ENCODE measurements at places on chromosomes 3 and 15.
A peak's percentile ranks its signal among the peaks of the same experiment; 100 is the strongest.

DNA sequence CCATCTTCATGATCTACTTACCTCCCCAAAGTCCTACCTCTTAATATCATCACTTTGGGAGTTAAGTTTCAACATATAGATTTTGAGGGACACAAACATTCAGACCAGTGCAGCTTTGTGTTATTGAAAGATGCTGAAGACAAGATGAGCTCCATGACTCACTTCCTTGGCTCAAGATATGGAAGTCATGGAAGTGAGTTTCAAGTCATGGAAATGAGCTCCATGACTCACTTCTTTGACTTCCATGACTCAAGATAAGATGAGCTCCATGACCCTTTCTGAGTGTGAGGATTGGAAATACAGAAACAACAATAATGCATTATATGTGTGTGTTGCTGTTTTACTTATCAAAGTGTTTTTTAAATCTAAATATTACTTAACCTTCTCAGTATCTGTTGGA is 170.2 kb upstream of the TPRG1 start:
- no peak for DNase-seq

DNA sequence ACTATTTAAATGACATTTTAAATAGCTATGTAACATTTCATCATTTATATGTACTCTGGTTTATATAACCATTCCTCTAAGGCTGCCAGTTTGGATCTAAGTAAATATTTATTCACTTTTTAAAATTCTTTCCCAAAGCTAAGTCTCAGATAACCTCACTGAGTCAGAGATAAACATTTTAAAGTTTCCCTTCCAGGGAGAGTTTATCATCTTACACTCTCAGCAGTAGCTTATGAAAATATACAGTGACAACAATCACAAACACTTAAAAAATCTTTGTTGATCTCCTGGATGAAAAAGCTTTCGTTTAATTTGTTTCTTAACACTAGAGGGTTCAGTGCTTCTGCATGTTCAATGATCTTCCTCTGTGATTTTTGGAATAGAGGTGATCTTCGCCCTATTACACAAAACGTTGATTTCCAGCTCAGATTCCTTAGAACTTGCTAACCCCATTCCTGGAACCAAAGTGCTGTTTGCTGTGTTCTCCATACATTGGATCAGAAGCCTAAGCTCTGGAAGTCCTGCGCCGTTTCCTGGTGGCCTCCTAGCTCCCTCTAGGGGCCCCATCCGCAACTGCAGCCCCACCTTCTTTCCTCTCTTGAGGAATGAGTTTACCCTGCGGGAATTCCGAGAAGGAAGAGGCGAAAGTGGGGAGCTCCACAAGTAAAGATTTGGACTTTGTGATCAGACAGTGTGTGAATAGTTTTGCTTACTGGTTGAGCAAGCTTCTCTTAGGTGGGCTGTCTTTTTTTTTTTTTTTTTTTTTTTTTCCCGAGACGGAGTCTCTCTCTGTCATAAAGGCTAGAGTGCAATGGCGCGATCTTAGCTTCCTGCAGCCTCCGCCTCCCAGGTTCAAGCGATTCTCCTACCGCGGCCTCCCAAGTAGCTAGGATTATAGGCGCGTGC is 29.3 kb upstream of the SACM1L start:
- peak; percentile 84 for DNase-seq

GRCh38 chr3:128036119-128036518 is 16.1 kb upstream of the SEC61A1 start:
- peak; percentile 18 for DNase-seq

GRCh38 chr15:43977072-43977884 is 150.5 kb downstream of the WDR76 start:
- no peak for DNase-seq

GRCh38 chr3:5504135-5504534 is 316.6 kb downstream of the EDEM1 start:
- no peak for DNase-seq

DNA sequence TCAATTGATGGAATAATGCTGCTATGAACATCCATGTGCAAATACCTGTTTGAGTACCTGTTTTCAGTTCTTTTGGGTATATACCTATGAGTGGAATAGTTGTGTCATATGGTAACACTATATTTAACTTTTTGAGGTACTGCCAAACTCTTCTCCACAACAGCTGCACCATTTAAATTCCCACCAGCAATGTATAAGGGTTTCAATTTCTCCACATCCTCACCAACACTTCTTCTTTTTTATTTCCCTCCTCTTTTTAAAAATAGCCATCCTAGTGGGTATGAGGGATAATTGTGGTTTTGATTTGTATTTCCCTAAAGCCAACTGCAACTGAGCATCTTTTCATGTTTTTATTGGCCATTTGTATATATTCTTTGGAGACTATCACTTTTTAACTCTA is 31.3 kb upstream of the ARHGEF3 start:
- no peak for DNase-seq

GRCh38 chr3:36874424-36874823 is 70.4 kb downstream of the TRANK1 start:
- no peak for DNase-seq

DNA sequence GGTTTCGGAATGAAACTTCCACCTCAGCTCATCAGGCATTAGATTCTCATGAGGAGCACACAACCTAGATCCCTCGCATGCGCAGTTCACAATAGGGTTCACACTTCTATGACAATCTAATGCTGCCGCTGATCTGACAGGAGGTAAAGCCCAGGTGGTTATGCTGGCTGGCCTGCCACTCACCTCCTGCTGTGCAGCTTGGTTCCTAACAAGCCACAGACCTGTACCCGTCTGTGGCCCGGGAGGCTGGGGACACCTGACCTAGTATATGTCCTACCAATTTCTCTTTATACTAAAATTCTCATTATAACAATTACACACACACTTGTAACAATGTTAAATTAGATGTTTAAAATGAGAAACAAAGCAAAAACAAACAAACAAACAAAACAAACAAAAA is 172.2 kb downstream of the SLC9A9 start:
- DNase-seq: no peak

DNA sequence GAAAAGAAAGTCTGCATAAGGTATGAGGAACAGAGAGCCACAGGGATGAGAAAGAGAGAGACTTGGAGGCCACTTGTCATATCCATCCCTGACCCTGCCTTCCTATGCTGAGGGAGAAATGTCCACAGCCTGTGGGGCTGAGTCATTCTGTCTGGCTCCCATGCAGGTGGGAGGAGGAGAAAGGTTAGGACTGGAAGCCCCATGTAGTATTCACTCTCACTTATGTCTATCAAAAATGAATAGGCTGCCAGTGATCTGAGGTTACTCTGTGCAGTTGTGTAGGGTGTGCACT is 71.3 kb downstream of the RAB11A start:
- no peak for DNase-seq

DNA sequence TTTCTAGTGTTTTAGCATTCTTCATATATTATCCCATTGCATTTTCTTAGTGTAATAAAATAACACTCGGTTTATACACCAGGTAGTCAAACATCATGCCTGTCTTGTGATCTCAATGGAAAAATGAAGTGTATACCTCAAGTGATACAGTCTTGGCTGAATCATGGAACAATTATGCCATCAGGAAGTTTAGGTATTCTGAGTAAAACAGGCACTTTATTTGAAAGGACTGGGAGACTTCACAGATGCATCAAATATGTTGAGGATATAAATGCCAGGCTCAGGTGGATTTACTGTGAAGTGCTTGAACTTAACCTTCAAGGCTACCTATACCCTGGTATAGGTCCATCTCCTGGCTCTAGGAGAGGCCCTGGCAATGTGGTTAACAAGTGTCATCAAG is 8.5 kb downstream of the TGFBR2 start:
- DNase-seq: no peak

DNA sequence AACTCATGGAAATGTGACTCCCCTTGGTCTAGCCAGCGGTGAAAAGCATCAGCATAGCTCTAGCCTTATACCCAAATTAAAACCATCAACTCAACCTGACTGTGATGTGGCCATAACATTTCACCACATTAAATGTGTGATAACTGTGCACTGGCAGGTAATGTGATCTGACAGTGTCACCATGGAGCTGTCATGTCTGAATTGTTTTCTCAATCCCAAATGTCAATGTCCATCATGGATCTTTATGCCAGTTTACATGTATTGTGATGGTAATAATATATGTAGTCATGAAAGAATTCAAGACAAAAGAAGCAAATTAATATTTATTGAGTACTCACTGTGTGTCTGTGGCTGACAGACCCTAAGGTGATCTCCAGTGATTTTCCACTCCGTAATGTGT is 213.4 kb upstream of the EOMES start:
- DNase-seq: no peak

- no peak for DNase-seq
Observed at GRCh38 chr3:71461749-71462483, 121.6 kb downstream of the FOXP1 start.

- DNase-seq: peak; percentile 19
Observed at GRCh38 chr15:45630917-45631691, 3.7 kb upstream of the SQOR start.

DNA sequence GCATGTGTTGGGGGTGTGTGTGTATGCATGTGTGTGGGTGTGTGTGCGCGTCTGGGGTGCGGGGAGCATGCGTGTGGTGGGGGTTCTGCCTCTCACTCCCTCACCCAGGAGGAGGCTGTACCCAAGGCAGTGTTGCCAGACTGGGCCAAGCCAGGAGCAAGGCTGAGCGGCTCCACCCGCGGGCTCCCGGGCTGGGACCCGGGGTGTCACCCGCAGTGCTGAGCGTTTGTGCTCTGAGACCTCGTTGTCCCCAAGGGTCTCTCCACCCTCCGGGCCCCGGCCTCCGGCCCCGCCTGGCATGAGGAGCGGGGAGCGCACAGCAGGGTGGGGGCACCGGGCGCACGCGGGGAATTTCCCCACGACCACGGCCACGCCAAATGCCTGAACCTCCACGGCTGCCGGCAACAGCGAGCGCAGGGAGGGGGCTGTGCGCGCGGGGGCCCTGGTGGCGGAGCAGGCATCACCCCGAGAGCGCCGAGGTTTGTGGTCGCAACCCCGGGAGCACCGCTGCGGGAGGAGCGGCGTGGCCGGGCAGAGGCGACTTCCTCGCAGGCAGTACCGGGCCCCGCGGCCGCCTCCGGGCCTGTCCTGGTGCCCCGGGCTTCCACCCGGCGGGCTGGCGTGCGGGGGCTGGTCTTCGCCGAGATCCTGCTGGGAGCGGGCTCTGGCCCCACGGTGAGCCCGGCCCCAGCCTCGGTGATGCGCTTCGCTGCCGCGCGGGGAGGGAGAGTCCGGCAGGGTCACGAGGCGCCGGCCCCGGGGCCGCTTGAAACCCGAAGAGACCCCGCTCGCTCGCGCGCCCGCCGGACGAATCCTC is 7.4 kb upstream of the OCA2 start:
- peak; percentile 38 for DNase-seq

- no peak for DNase-seq
Observed at GRCh38 chr3:109696932-109697331, 359.6 kb upstream of the DPPA4 start.

GRCh38 chr15:61685971-61686370 is 374.3 kb downstream of the VPS13C start:
- DNase-seq: no peak

- no peak for DNase-seq
Observed at GRCh38 chr3:179067839-179068238, 3.8 kb downstream of the ZMAT3 start.

GRCh38 chr3:190073264-190074008 is 47.3 kb downstream of the P3H2 start:
- peak; percentile 29 for DNase-seq

- DNase-seq: no peak
Observed at GRCh38 chr3:108661699-108662098, 72.2 kb downstream of the DZIP3 start.

- DNase-seq: no peak
Observed at GRCh38 chr3:41328926-41329325, 129.6 kb downstream of the CTNNB1 start.

DNA sequence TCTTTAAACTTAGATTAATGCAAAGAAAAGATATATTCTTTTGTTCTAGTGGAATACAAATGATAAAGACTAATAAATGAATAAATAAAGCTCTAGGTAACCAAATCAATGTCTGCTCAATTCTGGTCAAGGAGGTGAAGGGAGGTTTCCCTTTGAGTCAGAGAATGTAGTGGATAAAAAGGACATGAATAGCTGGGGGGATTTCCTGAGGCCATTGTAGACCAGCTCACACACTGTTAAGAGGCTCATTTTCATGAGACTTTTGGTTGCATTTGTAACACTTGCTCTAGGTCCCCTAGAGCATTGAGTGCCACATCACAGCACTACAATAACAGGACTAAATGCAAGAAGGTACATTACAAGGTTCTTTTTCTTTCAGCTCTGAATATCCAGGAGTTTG is 170.7 kb downstream of the TIGIT start:
- DNase-seq: no peak

DNA sequence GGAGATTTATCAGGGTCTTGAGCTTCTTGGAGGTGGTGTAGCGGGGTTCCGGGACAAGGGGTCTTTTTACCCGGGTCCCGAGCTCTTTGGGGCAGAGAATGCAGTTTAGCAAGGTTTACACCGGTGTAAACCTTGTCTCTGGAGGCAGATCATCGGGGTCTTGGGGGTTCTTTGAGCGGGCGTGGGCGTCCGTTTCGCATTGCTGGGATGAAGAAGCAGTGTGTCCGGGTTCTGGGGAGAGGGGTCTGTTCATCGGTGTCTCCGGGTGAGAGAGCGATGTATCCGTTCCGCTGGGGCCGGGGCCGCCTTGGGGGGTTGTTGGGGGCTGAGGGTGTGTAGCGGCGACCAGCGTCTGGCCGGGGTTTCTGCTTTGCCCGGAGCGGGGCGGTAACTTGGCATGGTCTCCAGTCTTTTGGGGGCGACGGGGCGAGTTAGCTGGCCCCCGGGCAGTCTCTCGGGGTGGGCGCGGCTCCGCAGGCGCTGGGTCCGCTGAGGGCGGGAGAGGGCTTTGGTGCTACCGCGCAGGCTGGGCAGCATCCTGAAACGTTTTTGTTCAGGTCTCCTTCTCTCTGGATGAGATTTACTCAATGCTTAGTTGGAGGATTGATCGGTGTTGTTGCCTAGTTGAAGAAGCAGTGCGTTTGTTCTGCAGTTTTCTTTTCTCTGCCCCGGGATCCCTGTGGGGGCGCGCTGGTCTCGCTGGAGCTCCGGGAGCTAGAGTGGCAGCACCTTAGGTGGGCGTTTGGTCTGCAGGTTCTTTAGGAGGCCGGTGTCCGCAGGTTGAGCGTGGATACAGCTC is 843 bp downstream of the GLCE start:
- DNase-seq: peak; percentile 65

DNA sequence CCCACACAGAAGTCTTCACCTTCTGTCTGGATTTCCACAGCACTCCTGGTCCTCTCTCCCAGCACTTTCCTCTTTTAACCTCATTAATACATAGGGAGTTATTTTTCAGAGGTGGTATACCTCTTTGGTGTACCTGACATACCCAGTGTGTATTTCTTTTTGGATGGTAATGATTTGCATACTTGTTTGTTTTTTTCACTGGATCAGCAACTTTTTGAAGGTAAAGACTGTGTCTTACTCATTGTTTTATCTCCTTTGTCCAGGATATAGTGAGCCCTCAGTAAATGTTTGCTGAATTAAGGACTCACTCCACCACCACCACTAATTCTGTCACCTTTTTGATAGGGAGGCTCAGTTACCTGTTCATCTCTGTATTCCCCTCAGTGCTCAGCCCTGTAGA is 52.1 kb downstream of the SACM1L start:
- DNase-seq: no peak

- DNase-seq: no peak
Observed at GRCh38 chr3:115286529-115287197, 139.6 kb upstream of the ZBTB20 start.

Measured in hepatocyte (in vitro differentiated cells).